NCI-H2171 (cell line): ENCODE measurements at places on chromosomes 7 and 10.

- no peak for DNase-seq
Measured at GRCh38 chr7:150994838-150995510, 4.2 kb downstream of the NOS3 start.

DNA sequence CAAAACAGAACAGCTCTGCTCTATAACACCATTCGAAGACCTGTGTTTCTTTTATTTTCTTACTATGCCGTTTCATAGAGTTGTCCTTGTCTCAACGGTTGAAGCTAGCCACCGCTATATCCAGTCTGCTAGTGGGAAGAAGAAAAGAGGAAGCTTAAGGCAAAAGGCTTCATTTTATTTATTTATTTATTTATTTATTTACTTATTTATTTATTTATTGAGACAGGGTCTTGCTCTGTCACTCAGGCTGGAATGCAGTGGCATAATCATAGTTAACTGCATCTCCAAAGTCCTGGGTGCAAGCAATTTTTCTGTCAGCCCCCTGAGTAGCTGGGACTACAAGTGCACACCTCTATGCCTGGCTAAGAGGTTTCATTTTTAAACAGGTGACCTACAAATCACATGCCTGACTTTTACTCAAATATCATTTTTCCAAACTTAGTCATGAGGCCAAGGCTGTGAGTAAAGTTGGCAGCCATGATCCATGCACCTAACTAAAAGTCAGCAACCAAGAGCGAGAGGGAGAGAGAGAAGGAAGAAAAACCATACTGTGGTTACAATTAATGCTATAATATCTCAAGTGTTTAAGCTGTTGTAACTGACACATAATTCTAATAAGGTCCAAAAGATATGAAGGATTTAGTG lies 1305.3 kb upstream of the LRRTM3 start:
- no peak for DNase-seq

DNA sequence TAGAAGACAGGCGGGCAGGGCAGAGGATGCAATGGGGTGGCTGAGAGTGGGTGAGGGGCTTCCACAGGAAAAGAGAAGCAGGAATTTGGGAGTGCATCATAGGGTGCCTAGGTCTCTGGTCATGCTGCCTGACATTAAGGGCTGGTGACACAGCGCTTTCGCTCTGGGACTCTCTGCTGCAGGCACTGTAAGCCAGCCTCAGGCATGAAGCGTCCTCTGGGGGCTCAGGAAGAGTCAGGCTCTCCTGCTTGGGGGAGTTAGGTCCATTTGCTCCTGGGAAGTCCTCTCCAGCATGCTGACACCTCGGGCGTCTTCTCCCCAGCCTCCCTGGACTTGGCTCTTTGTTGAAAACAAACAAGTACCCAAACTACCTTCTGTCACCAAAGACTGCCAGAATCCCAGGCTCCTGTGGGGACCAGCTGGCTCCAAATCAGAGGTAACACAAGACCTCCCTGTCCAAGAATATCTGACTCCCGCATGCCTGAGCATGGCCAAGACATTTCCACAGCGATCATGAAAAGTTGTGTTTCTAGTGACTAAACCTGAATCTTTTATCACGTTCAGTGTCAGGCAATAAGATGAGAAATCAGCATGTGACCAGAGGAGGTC lies 55.4 kb downstream of the GPR26 start:
- DNase-seq: no peak

DNA sequence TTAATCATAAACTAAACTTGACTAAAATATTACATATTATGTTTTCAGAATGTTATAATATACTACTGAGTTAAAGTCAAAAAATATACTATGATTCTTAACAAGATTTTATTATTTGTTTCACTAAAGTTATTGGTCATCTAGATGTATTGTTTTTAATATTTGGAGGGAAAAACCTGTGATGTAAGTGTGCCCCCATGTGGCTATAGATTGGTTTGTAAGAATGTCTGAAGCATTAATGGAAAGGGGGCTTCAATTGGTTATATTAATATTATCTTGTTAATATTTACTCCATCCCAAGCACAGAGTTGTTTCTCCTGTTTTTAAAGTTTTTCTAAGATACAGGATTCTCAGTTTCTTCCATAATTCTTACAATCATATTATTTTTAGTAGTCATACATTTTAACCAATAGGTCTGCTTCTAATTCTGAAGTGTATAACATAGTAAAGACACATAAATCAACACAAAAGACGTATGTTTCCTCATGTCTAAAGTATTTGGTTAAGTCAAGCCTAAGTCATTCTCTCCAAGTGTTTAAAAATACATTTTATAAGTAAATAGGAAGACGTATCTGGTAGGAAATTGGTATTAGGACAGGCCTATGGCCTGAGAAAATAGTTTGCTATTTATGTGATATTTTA lies 58.0 kb downstream of the GNAT3 start:
- no peak for DNase-seq

DNA sequence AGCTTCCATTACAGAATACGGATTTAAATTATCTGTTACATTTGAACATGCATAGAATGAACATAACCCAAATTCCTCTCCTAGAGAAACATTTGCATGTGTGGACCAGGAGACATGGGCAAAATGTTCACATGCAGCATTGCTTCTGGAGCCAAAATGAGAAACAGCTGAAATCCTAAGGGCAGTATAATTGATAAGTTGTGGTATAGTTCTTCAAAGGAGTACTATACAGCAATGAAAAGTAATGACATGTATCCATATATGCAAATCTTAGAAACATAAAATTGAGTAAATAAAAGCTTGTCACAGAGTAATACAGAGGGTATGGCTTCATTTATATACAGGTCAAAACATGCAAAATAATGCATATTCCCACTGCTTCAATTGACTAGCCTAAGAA lies 77.1 kb downstream of the RAB11FIP2 start:
- DNase-seq: no peak

DNA sequence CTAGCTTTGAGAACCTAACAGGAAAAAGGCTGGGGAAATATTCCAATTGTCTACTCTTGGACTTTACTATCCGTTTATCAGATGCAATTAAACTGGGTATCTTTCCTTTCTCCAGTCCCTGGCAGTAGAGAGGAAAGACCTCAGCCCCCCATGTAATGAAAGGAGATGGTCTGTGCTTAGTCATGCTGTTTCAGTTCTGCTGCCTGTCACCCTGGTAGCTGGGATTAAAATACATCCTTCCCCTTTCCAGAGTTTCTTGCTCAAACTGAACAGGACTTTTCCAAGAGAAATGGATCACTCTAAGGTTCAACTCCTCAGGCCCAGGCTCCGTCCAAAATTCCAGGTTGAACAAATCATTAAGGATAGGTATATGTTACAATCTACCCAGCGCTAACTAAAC lies 202.9 kb downstream of the PTEN start:
- DNase-seq: no peak

GRCh38 chr10:124539935-124540641 lies 78.5 kb downstream of the LHPP start:
- DNase-seq: no peak

DNA sequence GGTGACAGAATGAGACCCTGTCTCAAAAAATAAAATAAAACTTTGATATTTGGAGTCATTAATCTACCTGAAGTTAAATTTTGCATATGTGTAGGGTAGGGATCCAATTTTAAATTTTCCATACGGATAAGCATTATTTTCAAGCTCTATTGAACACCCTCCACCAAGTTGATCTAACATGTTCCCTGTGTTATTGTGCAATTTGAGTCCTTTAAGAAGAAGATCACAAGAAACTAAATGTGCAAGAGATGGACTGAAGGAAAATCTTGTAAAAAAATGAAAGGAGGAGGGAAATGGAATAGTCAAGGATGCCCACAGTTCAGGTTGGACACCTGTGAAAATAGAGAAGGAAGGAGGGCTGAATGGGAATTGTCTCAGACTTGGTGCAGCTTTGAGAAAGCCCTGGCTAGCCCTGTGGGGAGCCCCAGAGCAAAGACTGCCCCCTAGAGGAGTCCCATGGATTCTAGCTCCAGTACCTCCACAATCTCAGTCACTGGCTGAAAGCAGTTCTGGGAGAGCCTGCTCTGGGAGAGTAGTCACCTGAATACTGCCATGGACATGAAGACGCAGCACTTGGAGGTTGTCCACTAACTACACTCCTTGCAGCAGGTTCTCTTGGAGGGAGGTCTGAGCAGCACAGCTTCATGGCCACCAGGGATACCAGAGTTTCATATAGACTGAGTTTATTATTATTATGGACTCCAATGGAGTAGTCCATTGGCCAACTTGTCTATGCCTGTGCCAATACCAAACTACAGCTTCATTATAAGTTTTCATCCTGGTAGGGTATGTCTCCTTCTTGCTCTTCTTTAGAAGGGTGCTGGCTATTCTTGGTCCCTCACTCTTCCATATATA lies 5.7 kb upstream of the TIAL1 start:
- no peak for DNase-seq
